Glomerular endothelial cell (primary cell): ENCODE measurements at places on chromosomes 12 and 14. TPM values are rescaled to one million over a fixed set of nuclear protein-coding genes. Genes with fewer than 3 reads are reported as not detected.
A peak's percentile ranks its signal among the peaks of the same experiment; 100 is the strongest.

GRCh38 chr14:68794851-68795596 lies 2.2 kb upstream of the ZFP36L1 start:
- DNase-seq: no peak

Gene KRT79
- total RNA-seq: 0.10 and 0.12 TPM in 2 replicates

- peak; percentile 37 for DNase-seq
These were observed 23.6 kb upstream of the USP44 start for GRCh38 chr12:95574799-95575452.

Gene RASSF3
- total RNA-seq: 64.8 and 70.5 TPM in 2 replicates

Gene RPGRIP1
- total RNA-seq: not detected in 2 replicates

DNA sequence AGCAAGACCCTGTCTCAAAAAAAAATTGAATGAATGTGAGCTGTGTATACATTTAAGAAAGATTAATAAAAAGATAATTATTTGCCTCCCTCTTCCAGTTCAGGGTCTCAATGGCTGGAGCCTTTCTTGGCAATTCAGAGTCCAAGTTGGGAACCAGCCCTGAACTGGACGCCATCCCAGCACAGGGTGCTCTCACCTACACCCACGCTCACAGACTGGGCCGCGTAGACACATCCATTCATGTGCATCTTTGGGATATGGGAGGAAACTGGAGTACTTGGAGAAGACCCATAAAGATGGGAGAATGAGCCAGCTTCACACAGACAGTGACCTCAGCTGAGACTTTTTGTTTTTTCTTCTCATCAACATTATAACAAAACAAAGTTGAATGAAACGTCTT lies 6.5 kb downstream of the MAPK1IP1L start:
- no peak for DNase-seq

Gene OR6C75
- total RNA-seq: not detected in 2 replicates

Gene HSP90AA1
- total RNA-seq: 698 and 771 TPM in 2 replicates
